ENCODE measurements at places on chromosomes 7 and 10. TPM values are rescaled to one million over a fixed set of nuclear protein-coding genes. Genes with fewer than 3 reads are reported as not detected.

- peak; percentile 68 for DNase-seq
Measured at GRCh38 chr10:44046605-44047004, 338.3 kb downstream of the CXCL12 start.

GRCh38 chr10:37860494-37861190, 3.2 kb upstream of the ZNF248 start:
- no peak for DNase-seq

- no peak for DNase-seq
Measured at GRCh38 chr7:33261585-33261984, 132.2 kb downstream of the BBS9 start.

DNA sequence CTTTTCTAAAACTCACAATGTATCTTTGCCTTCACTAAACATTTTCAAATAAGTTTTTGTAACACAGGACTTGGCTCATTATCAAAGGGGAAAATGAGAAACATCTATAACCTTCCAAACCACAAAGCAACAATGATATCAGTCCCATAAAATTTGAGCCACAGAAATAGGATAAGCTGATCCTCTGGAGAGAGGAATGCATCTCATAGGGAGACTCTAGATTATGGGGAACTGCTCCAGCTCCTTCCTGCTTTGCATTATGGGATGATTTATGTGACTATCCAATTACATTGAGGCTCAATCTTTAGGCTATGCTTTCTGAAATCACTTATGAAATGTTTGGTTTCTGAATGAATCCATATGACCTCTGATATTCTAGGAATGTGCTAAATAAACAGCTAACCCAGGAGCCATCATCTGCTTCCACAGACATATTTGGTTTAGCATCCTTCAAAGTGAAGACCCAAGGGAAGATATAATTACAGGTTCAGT, 70.4 kb downstream of the CUBN start:
- DNase-seq = no peak

GRCh38 chr10:79239275-79239779, 107.9 kb upstream of the PPIF start:
- DNase-seq = no peak

DNA sequence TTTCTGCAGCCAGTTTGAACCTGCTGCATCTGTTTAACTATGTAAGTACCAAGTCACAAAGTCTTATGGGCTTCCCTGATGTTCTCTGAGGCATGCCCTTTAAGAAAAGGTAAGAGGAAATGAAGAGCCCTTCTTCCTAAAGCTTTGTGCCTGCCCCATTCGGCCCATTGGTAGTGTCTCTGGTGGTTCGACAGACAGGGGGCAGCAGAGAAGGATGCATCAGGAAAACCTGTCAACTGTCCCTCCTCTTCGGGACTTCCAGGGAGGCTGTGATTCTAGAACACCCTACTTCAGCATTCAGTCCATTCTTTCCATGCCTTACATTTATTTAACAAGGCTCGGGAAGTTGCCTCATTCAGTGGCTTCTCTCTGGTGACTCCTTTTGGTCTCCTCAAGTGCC, 1.9 kb upstream of the SFRP4 start:
- DNase-seq = no peak

DNA sequence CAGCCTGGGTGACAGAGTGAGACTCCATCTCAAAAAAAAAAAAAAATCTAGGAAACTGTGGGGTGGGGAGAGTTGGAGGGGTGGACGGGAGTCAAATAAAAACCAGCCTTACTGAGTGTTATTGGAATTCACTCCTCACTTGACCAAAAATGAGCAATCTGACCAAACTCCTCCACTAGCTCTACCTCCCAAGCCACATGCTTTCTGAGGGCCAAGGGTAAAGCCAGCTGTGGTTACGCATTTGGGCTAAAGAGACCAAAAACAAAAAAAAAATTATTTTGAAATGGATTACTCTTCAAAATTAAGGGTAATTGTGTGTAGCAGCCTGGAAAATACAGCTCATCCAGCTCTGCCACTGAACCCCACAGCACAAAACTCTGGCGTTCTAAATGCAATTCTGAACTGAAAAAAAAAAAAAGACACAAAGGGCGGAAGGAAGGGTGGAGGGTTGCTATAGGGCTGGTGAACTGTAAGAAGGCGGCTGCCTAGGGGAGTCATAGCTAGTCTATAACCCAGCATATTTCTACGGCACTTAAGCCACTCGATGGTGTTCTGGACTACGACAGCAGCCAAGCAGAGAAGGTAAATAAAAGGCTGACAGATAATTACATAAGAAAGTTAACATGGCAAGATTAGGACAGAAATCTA, 7.8 kb downstream of the ELMO1 start:
- no peak for DNase-seq

TFEC gene
- polyA plus RNA-seq = 0.11 TPM

DNA sequence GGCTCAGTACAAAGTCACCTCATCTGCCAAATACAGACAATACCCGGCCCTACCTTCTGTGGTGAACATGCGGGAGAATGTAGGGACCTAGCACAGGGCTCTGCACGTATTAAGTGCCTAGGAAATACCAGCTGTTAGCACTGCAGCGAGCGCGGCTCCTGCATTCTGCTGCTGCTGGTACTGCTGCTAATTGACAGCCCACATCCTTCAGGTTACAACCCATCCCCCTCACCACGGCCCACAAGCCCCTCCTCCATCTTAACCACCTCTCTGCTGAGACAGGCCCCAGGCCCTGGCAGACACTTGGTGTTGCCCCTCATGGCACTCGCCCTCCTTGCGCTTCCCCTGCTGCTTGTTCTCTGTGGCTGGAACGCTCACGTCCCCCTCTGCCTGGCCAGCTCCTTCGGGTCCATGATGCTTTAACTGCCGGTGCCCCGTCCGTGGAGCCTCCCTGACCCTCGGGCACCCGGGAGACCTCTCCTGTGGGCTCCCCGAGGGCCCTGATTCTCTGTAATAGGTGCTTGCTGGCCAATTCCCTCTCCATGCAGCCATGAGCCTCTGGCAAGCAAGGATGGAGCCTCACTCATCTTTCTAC, 53.3 kb upstream of the LOXL4 start:
- no peak for DNase-seq

EPO gene
- polyA plus RNA-seq = 0.41 TPM

CFAP70 gene
- polyA plus RNA-seq = 0.60 TPM

GRCh38 chr10:103599907-103600306, 106.4 kb downstream of the NEURL1 start:
- no peak for DNase-seq

TLX1 gene
- not detected for polyA plus RNA-seq

- DNase-seq = no peak
Measured at GRCh38 chr7:42236266-42236975, 588 bp downstream of the GLI3 start.

DNA sequence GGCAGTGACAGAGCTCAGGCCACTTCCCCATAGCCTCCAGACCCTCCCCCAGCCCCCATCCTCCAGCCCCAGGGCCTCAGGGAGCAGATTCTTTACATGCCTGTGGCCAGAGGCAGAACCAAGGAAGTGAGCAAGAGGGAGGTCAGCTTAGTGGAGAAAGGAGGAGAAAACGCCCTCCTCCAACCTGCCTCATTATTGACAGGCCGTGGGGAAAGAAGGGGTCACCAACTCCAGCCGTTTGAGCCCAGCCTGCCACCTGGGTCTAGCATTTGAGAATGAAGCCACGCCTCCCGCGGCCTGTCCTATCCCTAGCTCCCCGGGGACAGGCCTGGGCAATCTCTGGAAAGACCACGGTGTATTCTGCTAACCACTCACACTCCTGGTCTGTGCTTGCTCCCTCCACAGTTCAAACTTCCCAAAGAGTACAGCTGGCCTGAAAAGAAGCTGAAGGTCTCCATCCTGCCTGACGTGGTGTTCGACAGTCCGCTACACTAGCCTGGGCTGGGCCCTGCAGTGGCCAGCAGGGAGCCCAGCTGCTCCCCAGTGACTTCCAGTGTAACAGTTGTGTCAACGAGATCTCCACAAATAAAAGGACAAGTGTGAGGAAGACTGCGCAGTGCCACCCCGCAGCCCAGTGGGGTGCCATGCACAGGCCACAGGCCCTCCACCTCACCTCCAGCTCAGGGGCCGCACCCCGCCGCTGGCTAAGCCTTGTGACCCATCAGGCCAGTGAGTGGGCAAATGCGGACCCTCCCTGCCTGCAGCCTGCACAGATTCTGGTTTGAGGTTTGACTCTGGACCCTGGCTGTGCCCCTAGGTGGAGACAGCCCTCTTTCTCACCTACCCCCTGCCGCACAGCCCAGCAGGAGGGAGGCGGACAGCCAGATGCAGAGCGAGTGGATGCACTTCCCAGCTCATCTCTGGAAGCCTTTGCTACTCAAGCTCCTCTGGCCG, 14.3 kb upstream of the TRIM8 start:
- no peak for DNase-seq

GRCh38 chr7:44141221-44141850, at the start of gene MYL7:
Gene MYL7, minus strand, starts transcription at chr7:44141332. Its CDS starts 27 bp downstream, at chr7:44141305.
- DNase-seq = no peak

- DNase-seq = no peak
Measured at GRCh38 chr7:157613575-157614322, 276.9 kb downstream of the DNAJB6 start.

DNA sequence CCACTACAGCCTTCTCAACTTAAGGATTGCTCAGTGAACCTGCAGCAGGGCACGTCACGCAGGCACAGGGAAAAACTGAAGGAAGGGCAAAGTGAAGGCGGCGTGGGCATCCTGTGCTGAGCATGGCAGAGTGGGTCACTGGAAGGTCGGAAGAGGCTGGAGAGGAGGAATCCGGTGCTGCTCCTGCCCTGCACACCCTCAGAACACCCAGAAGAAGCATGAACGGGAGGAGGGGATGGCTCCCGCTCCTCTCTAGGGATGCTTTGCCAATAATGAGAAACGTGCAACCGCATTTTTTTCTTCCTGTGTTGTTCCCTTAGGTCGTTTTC, 175.1 kb downstream of the TNS3 start:
- DNase-seq = no peak

DNA sequence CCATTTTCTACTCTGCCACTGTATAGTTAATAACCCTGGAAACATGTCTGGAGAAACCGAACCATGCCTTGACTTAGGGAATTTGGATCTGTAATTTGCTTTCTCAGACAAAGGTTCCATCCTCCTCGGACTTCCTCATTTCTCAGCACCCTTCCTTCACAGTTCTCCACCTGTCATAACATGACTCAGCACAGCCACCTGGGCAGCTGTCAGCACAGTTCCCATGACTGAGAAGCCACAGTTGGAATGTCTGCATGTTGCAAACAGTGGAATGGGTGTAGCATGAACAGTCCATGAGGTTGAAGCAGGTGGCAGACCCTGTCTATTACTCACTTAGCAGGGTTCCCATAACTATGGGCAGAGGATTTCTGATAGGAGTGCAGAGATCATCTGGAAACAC, 634 bp upstream of the OR9A4 start:
- DNase-seq = peak; percentile 76

- DNase-seq = no peak
Measured at GRCh38 chr10:132135053-132135872, 51.5 kb upstream of the DPYSL4 start.

WIPF3 gene
- polyA plus RNA-seq = 0.04 TPM

- DNase-seq = no peak
Measured at GRCh38 chr7:140661124-140661523, 11.6 kb upstream of the ADCK2 start.

CLDN15 gene
- 2.4 TPM for polyA plus RNA-seq

DNA sequence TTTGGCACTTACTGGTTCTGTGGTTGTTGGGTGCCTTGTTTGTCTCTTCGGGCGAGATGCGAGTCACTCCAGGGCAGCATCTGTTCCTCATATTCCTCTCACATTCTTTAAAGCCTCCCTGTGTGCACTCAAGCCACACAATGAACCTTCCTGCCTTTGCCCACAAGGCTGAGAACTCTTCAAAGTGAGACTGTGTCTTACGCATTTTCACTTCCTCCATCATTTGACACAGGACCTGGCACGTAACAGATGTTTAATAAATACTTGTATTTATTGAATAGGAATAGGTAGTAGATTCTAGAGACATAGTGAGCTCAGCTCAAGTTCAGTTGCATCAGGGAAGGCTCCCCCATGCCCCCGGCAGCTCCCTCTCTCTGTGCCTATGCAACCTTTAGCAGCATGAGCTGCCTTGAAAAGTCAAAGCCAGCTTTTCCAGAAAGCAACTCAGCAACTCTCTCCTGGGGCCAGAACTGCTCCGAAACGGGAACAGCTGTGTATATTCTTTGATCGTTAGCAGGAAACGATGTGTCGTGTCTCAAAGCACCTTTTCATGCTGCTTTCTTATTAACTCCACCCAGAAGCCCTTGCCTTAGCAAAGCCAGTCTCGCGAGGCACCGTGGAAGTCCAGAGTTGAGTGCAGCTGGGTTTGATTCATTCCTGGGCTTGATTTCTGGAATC, 97.5 kb downstream of the PFKFB3 start:
- DNase-seq = no peak

GRCh38 chr7:55336540-55336939, 28.6 kb upstream of the LANCL2 start:
- DNase-seq = no peak

MYOZ1 gene
- polyA plus RNA-seq = not detected

DNA sequence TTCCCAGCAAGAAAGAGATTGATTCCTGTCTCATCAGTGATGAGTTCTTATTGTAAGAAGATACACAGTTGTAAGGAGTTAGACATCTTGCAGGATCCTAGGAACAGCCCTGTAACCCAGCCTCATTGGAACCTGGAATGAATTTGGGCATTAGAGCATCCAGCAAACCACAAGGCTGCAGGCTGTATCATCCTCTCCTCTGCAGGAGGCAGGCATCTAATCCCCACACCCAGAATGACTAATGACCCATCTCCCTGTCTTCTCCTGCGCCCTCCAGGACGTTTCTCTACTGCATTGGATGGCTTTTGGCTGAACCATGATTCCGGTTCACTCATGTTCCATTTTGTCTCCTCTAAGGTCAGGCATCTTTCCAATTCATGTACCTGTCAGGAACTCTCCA, 233.9 kb downstream of the POU6F2 start:
- DNase-seq = no peak

PNLIPRP3 gene
- 120 TPM for polyA plus RNA-seq
